Coronary artery (tissue), 2 donors: ENCODE measurements at places on chromosomes 4 and X.

- no peak for DNase-seq
These were observed 20.7 kb upstream of the RNF150 start for GRCh38 chr4:141153751-141154510.

- DNase-seq: no peak
These were observed 77.7 kb downstream of the CC2D2A start for GRCh38 chr4:15547392-15547791.

- no peak for DNase-seq
These were observed 498 bp downstream of the RBMX start for GRCh38 chrX:136880003-136880451.

- no peak for DNase-seq
These were observed 6.2 kb upstream of the AFAP1 start for GRCh38 chr4:7945709-7946380.

- DNase-seq: no peak
These were observed 220.2 kb downstream of the ASMT start for GRCh38 chrX:1835056-1835455.

DNA sequence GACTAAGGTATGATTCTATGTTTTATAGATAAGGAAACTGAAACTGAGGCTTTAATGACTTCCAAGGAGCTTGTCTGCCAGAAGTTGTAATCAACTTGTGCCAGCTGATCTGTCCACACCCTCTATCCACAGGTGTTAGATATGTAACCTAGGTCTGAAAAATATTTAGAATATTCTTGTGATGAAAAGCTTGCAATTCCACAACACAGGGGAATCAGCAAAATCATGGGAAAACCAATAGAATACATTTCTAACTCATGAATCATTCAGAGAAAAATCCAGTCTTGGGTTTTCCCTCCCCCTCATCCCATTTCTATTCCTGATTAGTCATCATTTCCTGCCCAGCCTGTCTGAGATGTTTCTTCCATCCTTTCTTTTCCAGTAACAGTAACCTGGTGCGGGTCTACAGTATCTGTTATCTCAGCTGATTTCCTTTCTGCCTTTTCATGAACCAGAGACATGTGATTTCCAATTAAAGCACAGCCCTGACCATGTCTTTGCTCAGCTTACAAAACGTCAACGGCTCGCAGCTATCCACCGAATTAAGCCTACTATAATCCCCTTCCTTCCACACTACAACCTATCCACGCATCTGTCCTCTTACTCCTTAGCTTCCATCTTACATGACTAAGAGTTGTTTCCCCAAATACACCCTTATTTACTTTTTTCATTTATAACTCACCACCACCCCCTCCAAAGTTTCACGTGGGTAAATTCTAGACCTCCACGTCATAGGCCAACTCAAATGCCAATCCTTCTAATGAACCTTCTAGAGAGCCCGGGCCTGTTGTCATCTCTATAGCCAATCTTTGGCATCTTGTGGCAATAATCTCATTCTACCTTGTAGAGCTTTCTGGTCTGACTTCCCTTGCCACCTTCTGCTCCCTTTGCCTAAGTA lies 961 bp upstream of the NOCT start:
- DNase-seq: no peak

DNA sequence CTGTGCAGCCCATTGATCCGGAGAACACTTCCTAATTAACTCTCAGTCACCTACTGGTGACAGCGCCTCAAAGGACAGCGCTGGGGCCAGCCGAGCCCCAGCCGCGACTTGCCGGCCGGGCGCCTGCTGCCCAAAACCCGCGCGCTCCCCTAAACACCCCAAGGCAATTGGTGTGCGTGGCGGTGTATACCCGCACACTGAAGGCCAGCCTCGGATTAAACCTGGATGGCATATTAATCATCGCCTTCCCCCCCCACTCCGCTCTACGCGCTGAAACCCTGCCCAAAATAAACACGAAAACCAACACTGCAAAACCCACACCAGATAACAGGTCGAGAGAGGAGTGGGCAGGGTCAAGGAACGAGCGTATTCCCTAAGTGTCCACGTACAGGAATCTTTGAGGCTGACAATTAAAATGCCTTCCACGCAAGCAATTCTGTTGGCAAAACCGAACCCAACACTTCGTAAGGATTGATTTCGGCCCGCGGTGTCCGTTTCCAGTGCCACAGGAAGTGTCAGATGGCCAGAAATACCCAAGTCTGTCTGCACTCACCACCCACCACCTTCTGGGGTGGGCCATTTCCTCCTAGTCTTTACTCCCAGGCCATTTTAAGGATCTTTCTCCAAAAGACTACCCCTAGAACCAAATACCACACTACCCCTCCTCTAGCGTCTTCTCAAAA lies 2.7 kb downstream of the BCOR start:
- no peak for DNase-seq

- no peak for DNase-seq
These were observed 18.4 kb downstream of the NOP14 start for GRCh38 chr4:2944586-2945526.

GRCh38 chr4:147772459-147772969 lies 40.6 kb downstream of the ARHGAP10 start:
- no peak for DNase-seq

GRCh38 chr4:107258359-107258758 lies 222.2 kb upstream of the DKK2 start:
- no peak for DNase-seq

- no peak for DNase-seq
These were observed 1481.1 kb downstream of the STIM2 start for GRCh38 chr4:28341784-28342183.

GRCh38 chr4:139889901-139890300 lies 224.3 kb downstream of the MGST2 start:
- DNase-seq: no peak

GRCh38 chr4:116636917-116637316 lies 448.5 kb downstream of the TRAM1L1 start:
- no peak for DNase-seq

DNA sequence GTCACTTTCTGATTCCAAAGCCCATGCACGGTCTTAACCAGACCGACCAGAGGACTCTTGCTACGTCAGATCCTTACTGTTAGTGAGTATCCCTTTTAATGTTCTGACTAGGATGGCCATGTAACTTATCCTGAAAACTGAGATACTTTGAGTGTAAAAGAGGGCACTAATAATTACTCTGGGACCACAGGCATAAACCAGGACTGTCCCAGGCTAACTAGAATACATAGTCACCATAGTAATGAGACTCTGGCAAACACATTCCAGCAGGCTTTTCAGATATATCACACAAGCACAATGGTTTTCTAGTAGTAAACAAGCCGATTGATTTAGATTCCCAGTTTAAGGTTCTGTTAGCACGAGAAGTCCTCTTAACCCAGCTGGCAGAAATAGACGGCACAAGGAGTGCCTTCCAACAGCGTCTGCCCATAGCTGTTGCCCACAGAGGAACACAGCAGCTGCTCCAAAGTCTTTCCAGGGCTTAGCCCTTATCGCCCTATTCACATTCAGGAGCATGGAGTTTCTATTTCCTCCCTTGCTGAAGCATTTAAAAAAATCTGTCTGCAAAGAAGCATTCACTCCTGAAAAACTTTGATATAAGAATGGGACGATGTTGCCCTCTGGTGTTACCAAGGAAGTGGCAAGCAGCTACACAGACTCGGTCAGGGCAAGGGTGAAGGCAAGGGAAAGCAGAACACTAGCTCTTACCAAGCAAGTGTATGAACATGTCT lies 92.4 kb downstream of the CXCL13 start:
- no peak for DNase-seq

DNA sequence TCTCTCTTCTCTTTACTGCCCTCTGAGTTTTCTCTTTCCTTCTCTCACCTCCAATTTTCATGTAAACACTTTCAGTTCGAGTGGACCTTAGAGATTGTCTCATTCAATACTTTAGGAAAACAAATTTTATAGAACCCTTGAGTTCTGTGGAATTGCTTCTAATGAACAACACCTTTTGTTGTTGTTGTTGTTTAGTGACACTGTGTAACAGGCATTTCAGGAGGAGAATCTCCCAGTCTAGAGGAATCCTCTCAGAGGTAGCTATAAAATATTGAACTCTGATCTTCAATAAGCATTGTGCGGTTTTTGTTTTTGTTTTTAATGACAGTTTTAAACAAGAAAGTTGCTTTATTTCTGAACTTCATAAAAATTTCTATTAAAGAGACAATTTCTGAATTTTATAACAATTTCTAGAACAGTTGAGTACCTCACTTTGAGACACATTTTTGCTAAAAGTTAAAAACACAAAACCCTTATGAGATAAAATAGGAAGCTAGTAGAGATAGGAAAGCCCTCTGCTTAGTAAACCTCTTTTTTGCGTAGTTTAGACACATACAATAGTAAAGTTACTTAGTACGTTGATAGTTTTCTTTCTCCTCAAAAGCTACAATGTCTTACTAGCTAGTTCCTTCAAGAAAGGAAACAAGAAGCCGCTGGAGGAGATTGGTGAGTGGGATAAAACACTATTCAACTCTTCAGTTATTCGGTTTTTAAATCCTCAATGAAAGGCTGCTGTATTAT lies 38.8 kb downstream of the CLCN3 start:
- DNase-seq: no peak

DNA sequence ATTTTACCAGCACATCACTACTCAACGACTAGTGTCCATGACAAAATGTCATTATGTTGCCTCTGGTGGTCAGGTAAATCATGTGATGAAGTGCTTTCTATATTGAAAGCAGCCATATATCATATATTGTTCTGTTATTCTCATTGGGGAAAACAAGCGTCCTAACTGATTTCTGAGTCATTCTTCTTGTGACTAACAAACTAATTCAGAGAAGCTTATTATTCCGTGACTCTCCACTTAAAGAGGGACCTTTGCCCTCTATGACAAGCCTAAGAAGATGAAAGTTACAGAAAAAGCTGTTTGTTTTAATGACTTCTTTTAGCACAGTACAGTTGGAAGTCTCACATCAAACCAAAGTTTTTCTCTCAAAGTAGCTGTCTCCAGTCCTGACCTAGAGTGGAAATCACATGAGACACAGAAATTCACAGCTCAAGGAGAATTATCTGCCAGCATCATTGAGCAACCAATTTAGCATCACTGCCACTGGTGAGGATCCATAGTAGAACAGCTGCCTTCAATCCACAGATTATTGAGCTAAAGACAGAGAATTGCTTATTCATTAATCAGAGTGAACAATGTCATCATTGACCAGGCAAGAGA lies 36.4 kb downstream of the ASB9 start:
- no peak for DNase-seq

GRCh38 chr4:88609387-88609786 lies 17.1 kb downstream of the HERC3 start:
- no peak for DNase-seq

GRCh38 chr4:25103418-25103817 lies 56.8 kb downstream of the SEPSECS start:
- peak; percentile 71 for DNase-seq

- DNase-seq: no peak
These were observed 1.9 kb upstream of the SNX25 start for GRCh38 chr4:185207466-185207865.

DNA sequence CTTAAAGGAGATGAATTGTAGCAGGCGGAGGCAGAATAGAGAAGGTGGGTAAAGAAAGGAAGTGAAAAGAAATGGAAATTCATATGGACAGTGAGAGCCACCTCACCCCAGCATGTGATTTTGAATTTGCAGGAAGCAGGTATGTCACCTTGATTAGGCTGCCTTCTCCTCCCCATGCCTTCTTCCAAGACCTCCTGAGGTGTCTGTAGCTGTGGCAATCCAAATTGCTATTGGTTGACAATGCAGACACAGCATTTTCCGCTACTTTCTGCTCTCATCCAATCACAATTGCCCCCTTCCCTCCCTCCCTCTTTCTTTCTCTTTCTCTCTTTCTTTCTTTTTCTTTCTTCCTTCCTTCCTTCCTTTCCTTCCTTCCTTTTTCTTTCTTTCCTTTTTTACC lies 38.5 kb downstream of the RAB33B start:
- DNase-seq: no peak

- peak; percentile 71 for DNase-seq
These were observed 1.7 kb upstream of the SLC6A8 start for GRCh38 chrX:153685751-153686696.

DNA sequence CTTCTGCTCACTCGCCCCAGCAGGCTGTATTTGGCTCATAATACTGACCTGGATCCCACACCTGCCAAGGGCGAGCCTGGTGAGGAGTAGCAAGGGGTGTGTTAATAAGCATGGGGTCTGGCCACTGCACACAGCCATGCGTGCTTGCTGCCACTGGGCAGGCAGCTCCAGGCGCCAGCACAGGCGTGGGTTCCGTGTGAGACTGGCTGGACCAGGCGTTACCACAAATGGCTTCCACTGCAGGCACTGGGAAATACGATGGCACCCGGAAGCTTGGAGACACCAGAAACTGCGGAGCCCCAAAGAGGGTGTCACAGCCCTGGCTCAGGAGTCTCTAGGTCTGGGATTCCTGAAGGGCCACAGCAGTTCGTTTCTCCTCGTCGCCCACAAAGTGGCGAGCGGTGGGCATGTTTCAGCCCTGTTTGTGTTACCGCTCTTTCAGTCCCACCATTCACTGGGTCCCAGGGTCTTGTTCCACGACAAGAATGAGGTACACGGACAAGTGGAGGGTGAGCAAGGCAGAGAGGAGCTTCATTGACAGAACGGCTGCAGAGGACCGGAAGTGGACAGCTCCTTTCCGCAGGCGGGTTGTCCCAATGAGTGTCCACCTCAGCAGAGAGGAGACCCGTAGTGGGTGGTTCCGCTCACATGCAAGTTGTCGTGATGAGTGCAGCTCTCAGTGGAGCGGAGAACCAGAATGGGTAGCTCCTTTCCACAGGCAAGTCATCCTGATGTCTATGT lies 428.9 kb downstream of the EPHA5 start:
- no peak for DNase-seq

DNA sequence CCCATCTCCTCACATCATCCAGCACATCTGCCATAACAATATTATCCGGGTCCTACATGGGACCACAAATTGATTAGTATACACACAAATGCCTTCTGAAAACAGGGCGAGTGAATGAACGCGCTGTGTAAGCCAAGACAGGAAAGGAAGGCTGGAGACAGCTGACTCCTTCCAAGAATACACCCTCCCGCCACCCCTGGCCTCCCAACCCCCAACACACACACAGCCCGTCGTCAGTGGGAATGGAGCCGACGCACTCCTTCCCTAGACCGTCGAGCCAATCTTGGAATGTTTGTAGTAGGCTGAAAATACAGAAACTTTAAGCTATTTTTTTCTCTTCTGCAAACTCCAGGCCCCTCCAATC lies 319 bp upstream of the MAGEH1 start:
- no peak for DNase-seq

GRCh38 chr4:98617358-98618047 lies 40.9 kb downstream of the TSPAN5 start:
- DNase-seq: no peak

DNA sequence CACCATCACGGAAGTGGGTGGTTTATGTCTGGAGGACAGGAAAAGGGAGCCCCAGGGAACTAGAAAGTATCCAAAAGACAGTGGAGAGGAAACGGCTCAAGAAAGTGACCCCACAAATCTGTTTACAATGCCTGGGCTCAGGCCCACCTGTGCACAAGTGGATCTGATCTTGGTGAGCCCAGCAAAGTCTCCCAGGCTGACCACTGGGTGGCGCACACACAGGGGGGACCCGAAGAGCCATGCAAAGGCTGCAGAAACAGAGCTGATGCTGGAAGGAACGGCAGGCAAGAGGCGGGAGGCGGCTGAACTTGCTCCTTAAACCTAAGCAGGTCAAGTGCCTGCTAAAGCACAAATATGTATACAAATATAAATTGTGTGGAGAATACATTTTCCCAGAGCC lies 9.6 kb downstream of the HAUS7 start:
- no peak for DNase-seq
